ENCODE measurements at places on chromosomes 13 and 19. TPM values are rescaled to one million over a fixed set of nuclear protein-coding genes. Genes with fewer than 3 reads are reported as not detected.

Gene TMEM150B
- total RNA-seq = 0.91 TPM

Gene SYDE1
- 16.8 TPM for total RNA-seq

Gene VAV1
- 0.22 TPM for total RNA-seq

Gene TYROBP
- not detected for total RNA-seq

Gene PRKCSH
- 341 TPM for total RNA-seq

Gene PSG3
- not detected for total RNA-seq

Gene NTF4
- 3.1 TPM for total RNA-seq

Gene TMEM255B
- 2.7 TPM for total RNA-seq

Gene VMAC
- total RNA-seq = 1.2 TPM

Gene PNMA8B
- 1.4 TPM for total RNA-seq

Gene IFNL1
- total RNA-seq = not detected

GRCh38 chr13:43360892-43361610 lies 337.7 kb downstream of the DNAJC15 start:
- no peak for DNase-seq

- no peak for DNase-seq
These were observed 92.3 kb upstream of the ANKRD10 start for GRCh38 chr13:111007209-111007608.

DNA sequence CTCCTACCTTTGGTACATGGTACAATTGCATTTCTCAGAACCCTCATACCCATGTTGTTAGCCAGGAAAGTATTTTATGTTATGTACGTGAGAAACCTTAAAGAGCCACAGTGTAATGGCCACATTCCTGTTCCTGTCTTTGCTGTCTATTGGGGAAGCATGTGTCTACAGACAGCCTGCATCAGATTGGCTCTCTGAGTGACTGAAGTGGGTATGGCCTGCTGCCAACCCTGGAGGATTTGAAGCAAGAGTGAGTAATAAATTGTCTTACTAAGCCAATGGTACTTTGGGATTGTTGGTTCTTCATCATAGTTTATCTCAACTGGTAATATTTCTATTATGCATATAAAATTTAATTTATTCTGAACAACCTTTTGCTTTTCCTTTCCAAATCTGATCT lies 574.1 kb downstream of the LMO7 start:
- no peak for DNase-seq

DNA sequence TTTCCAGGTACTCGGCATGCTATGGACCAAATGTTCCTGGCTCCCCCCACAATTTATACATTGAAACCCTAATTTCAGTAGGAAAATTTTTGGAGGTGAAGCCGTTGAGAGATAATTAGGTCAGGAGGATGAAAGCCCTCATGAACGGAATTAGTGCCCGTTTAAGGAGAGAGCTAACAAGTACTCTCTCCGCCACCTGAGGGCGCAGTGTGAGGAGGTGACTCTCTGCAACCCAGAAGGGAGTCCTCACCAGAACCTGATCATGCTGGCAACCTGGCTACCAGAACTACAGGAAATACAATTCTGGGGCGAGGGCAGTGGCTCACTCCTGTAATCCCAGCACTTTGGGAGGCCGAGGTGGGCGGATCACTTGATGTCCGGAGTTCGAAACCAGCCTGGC lies 397.8 kb downstream of the SLITRK5 start:
- DNase-seq = peak; percentile 41

- no peak for DNase-seq
These were observed 1.2 kb downstream of the NOSIP start for GRCh38 chr19:49579193-49579592.

DNA sequence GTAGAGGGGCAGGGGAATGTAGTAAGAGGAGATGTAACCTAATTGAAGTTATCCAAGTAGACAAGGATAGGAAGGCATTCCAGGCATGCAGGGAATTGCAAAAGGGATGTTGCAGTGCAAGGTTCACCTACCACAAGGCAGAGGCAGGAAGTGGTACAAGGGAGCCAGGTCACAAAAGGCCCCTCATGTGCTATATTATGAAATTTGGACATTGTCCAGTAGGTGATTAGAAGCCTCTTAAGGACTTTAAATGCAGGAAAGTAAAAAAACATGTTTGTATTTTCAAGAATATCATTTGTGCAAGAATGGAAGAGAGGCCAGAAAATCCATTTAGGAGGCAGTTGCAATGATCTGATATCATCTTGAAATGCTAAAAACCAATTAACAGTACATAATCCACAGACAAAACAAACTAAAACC lies 111.4 kb downstream of the FRY start:
- DNase-seq = no peak

- peak; percentile 61 for DNase-seq
These were observed 38.7 kb upstream of the KLF2 start for GRCh38 chr19:16285769-16286498.

GRCh38 chr19:3708207-3708931 lies at the start of gene TJP3:
Gene TJP3 (plus strand): TSS chr19:3708384. CDS start chr19:3728433, 20,049 bp downstream.
- DNase-seq = peak; percentile 61

DNA sequence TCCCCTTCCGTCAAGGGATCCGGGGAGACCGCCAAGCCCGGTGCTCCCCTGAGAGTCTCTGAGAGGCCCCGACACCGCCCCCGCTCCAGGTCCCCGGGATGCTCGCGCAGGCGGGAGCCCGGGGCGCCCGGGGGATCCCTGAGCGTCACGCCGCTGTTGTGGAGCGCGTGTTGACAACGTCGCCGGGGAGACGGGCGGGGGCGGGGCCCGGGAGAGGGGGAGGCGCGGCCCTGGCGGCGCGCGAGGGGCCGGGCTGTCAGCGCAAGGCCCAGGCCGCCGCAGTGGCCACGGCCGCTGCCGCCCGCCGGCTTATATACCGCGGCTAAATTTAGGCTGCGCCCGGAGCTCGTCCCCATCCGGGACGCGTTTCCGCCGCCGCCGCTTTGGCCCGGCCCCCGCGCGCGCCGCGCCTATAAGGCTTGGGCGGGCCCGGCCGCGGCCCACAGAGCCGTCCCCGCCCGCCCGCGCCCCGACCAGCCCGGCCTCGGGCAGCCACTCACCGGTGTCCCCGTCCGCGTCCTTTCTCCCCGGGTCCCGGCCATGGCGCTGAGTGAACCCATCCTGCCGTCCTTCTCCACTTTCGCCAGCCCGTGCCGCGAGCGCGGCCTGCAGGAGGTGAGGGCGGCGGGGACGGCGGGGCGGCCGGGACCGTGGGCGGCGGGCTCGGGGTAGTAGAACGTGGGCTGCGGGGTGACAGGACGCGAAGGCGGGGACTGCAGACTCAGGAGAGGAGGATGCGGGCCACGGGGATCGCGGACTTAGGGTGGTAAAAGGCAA lies at the start of gene KLF2:
TSS of gene KLF2 (plus strand) at position 443 of the 777 bp plus-strand sequence. CDS start at position 541, 98 bp downstream.
- DNase-seq = no peak

- DNase-seq = no peak
These were observed 11.8 kb downstream of the STK11 start for GRCh38 chr19:1217366-1217765.
